ENCODE measurements at places on chromosomes 3 and 15.

- DNase-seq: no peak
These were observed 268.1 kb upstream of the UBE2E2 start for GRCh38 chr3:22935040-22935439.

- DNase-seq: no peak
These were observed 33.0 kb upstream of the CHRNB4 start for GRCh38 chr15:78673917-78674444.

GRCh38 chr3:174198199-174198598 is 660.9 kb upstream of the NAALADL2 start:
- no peak for DNase-seq

GRCh38 chr3:46186471-46187340 is 21.4 kb downstream of the CCR1 start:
- no peak for DNase-seq

DNA sequence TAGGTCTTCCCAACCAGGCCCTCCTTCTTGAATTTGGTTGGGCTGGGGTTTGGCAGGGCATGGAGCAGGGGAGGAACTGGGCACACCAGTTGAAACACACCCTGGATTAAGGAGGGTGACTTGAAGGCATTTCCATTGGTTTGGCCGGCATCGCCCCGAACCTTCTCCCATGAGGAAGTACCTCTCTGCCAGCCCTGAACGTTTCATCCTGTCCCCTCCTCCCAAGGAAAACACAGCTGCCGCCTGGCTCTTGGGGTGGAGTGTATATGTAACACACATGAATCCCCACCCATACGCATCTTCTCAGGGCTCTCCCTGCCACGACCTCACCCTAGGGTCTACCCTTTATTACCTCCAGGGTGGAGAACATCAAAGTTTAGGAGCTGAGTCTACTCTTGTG is 14.6 kb downstream of the UBAP1L start:
- DNase-seq: no peak

DNA sequence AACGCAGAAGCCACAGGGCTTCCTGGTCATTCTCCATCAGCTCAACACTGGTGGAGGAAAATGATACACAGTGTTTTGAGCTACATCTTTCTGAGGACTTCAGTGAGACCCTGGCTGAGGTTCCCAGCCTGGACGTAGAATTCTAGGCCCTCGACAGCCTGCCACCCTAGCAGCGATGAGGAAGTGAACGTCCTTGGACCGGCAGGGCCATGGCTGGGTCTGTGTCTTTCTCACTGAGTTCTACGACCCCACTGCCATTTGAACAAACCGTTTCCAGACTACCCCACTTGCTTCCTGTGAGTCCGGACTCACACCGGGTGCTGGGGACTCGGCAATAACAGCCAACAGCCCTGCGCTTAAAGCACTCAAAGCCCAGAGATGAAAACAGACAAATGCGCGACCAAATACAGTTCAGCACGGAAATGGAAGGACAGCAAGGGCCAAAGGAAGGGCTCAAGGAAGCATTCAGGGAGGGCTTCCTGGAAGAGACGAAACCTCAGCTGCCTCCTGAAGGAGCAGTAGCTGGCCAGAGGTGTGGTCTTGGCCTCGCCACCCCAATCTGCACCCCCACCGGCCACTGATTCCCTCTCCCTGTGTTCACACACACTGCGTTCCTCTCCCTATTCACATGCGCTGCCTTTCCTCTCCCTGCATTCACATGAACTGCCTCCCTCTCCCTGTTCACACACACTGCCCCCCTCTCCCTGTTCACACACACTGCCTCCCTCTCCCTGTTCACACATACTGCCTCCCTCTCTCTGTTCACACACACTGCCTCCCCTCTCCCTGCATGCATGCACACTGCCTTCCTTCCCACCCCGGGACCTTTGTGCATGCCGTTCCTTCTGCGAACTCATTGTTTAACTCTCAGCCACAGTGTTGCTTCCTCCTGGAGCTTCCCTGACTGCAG is 136.3 kb upstream of the PRR20G start:
- DNase-seq: no peak

DNA sequence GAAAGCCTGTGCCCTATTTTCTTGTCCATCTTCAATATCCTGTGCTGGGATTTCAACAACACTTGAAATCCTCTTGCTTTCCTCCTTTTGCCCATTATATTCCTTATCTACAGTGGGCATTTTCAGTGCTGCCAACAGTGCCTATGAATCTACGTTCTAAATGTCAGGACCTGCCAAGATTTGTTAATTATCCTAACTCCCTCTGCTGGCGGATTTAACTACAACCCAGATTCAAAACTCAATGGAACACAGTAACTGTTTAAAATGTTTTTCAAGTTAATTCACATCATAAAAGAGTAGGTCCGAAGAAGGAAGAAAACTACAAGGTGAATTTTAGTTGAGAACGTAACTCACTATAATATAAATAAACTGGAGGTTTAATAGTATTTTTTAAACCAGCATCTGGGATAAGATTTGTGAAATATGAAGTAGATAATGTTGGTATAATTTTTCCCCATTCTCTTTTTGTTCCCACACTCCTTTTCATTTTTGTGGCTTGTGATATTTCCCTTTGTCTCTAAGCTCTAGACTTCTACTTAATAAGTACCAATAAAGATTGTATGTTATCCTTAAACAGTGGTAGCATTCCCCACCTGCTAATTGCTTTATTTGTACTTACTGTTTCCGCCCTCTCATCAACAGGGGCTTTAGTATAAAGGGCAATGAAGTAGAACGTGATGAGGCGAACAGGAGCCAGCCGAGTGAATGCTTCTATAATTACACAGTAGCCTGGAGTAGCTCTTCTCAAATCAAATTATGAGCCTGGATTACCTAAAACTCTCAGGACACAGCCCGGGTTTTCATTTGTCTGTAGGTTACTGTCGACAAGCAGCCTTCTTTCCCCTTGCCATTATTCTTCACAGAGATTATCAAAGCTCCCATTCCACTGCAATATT is 302.5 kb upstream of the ATP11B start:
- peak; percentile 13 for DNase-seq

- no peak for DNase-seq
These were observed 222.1 kb downstream of the FOXP1 start for GRCh38 chr3:71361334-71361890.

DNA sequence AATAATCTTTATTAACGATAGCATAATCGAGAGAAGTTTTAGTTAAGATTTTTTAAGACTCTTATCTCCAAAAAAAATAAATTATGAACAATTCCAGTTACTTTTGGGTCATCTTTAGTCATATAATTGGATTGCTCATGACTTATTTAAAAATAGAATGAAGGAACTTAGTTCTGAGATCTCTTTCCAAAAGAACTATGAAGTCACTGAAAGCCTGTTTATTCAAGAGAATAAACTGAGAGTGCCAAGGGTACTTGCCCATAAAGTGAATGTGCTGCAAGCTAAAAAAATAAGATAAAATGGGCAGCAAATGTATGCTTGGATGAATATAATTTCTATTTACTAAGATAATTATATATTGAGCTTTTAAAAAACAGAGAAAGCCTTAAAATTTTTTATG is 176.5 kb upstream of the PLSCR5 start:
- no peak for DNase-seq

DNA sequence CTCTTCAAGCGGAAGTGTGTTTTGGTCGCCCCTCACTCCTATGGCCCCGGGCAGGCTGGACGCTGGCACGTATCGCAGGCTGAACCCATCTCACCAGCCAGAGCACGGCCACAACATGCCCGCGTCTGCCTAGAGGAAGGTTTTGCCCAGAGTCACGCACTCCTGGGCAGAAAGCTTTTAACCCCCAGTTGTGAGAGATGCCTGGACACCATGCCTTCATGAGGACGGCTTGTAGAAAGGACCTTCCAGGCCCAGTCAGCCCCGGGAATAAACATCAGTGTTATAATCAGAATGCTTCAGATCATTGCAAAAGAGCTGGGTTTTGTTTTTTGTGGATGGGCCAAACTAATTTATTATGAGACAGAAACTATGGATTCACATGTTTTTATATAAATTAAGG is 16.5 kb downstream of the CYFIP1 start:
- DNase-seq: no peak

- no peak for DNase-seq
These were observed 327.5 kb downstream of the RORA start for GRCh38 chr15:60901647-60902046.

- DNase-seq: no peak
These were observed 41.6 kb downstream of the C3orf20 start for GRCh38 chr3:14716591-14716990.

DNA sequence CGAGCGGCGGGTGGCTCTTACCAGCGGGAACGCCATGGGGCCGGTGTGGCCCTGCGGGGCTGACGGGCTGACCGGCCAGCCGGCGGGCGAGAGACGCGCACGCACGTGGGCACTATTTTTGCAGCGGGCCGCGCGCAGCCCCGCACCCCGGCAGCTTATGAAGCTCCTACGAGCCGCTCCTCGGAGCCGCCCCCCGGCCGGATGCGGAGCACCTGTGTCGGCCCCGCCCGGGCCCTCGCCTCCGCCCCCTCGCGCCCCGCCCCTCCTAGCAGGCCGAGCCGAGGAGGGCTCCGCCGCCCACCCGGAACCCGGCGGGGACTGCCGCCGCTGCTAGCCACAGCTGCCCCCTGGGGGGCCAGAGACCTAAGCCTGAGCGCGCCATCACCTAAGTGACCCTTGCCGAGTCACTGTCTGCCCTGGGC is 683 bp upstream of the CPEB1 start:
- DNase-seq: no peak

DNA sequence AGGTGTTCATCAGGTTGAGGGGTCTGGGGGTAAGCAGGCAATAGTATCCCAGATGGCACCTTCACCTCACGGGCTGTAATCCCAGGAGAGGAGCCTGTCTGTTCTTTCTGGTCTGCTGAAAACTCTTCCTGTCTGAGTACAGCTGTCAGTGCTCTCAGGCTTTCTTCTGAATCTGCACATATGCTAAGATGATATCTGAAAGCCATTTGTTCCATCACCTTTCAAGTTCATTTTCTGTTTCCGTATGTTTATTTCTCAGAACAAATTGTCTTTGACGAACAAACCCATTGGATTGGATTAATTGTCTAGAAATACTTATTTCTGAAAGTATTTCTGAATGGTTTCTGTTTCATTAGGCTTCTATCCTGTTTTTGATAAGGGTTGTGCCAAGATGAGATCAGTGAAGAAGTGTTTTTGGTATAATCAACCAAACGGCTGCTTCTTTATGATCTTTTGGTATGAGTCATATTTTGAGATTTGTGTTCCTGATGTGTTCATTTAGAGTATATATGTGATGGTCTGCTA is 13.3 kb downstream of the ZNF592 start:
- DNase-seq: no peak

- DNase-seq: peak; percentile 98
These were observed 108.3 kb downstream of the IQSEC1 start for GRCh38 chr3:12964711-12965612.

GRCh38 chr3:190959077-190959476 is 96.6 kb upstream of the GMNC start:
- DNase-seq: no peak

- DNase-seq: no peak
These were observed 7.9 kb downstream of the ALAS1 start for GRCh38 chr3:52205727-52206372.

DNA sequence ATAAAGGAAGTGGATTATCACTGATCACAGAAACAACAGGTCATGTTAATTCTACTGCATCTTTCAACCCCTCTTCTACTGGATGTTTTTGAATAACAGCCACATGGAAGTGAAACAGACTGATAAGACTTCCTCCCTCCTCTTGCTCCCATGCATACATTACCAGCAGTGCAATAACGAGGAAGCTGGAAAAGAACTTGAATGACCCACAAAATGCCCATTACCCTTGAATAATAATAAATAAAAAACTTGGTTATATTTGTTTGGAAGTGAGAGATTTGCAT is 51.6 kb downstream of the RARB start:
- DNase-seq: no peak

DNA sequence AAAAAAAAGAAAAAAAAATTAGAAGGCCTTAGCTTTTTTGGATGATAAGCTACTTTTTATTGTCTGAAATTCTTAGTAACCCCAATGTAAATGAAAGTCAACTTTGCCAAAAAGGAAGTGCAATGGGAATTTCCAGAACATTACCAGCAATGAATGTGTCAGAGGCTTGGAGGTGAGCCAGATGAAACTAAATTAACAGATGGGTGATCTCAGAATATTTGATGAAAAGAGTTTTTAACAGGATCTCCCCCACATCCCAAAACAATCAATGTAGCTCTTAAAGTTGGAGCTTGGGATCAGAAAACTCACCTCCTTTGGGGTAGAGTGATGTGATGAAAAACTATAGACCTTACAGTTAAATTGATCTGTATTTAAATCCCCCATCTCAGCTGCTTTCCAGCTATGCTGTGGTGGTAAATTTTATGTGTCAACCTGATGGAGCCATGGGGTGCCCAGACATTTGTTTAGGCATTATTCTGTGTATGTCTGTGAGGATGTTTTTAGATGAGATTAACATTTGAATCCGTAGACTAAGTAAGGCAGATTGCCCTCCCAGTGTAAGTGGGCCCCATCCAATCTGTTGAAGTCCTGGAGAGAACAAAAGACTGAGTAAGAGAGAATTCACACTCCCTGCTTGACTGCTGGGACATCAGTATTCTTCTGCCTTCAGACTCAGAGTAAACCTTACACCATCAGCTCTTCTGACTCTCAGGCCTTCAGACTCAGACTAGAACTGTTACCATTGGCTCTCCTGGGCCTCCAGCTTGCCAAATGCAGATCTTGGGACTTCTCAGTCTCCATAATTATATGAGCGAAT is 84.3 kb upstream of the TNFSF10 start:
- no peak for DNase-seq

GRCh38 chr3:37973246-37974054 is 17.1 kb upstream of the VILL start:
- no peak for DNase-seq
